ENCODE measurements at places on chromosomes 13 and 19.

DNA sequence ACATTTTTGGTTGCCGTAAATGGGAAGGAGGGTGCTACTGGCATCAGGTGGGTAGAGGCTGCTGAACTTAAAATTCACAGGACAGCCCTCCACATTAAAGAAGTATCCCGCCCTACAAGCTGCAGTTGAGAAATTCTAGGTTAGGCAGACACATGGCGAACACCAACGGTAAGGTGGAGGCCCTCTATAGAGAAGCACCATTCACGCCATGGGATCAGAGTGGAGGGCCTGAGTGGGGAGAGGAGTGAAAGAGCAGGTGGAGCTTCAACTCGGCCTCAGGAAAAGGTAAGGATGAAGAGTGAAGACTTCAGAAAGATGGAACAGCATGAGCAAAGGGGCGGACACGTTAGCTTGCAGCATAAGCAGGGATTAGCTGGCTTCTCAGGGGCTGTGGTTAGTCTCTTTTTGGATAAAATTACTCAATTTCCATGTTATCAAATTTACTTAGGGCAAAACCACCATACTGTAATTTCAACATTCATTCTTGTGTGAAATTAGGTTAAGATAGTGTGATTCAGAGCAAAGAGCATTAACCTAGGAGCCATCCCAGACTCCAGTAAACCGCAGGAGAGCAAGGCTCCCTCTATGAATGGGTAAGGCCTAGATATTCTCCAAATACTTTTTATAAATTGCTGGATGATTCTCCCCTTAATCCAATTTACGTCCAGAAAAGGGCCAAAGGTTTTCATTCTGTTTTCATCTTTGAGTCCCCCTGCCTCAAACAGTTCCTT lies 1.2 kb downstream of the EEF1AKMT1 start:
- DNase-seq: peak; percentile 43

GRCh38 chr13:93646245-93646644 lies 419.6 kb downstream of the GPC6 start:
- no peak for DNase-seq

DNA sequence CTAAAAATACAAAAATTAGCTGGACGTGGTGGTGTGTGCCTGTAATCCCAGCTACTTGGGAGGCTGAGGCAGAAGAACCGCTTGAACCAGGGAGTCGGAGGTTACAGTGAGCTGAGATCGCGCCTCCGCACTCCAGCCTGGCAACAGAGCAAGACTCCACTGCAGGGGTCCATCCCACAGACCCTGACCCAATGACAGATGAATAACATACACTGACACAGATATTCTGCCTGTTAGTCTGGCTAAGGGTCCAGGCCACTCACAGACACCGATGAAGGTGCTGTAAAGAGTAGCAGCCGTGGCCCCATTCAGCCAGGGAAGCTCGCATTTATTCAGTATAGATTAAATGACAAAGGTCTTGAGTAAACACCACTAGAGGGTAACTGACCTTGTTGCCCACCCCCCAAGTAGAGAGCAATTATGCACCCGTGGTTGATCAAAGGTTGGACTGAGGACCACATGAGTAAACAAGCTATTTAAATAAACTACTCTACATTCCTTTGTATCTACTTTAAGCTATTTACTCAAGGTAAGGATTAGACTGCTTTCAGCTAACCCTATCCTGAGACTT lies 8.5 kb upstream of the CRYL1 start:
- DNase-seq: no peak

GRCh38 chr19:50896591-50897190 lies 14.5 kb downstream of the KLK4 start:
- peak; percentile 59 for DNase-seq

DNA sequence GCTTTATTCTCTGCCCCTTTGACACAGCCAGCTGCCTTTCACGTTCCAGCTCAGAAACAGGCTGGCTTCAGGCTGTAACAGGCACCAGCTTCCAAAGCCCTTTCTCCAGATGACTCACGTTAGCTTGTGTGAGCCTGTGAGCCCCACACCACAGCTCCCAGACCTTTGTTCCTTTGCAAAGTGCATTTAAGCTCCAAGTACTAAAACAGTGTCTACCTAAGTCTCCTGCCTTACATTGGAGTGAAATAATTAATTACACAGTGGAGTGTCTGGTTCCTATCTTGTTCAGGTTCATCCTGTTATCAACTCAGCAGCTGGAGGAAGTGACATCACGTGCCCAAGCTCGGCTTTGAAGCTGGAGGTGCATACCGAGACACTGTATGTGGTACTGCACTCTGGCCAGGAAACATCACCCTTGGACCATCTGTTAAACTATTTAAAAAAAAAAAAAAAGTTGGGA lies 475.8 kb downstream of the FOXO1 start:
- DNase-seq: peak; percentile 35

DNA sequence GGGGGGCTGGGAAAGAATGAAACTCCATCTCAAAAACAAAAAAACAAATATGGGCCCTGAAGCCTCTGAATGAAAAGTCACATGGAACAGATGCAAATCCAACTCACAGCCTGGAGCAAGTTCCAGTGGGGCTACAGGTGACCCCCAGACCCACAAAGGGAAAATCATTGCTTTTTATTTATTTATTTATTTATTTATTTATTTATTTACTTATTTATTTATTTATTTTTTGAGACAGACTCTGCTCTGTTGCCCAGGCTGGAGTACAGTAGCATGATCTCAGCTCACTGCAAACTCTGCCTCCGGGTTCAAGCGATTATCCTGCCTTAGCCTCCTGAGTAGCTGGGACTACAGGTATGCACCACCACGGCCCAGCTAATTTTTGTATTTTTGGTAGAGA lies 13.3 kb upstream of the CCL25 start:
- DNase-seq: no peak

- no peak for DNase-seq
Measured at GRCh38 chr19:53013621-53014020, at the start of gene ERVV-1. ERVV-1 (plus strand) TSS chr19:53013921; CDS start chr19:53014091, 170 bp downstream.

DNA sequence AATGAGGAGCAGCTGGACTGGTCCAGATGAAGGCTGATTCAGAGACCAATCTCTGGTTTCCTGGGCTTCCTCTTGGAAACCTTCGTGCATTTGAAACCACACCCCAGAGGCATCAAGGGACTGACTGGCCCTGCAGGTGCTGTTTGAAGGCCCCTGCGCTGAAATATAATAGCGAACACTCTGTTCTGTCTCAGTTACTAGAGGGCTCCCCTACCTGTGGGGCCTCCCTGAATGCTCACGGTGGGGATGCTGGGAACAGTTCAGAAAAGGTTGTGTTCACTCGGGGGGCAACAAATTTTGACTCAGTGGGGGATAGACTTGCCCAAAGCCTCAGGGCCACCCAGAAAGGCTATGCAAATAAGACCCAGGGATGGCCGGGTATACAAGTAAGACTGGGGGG lies 6.4 kb downstream of the CCDC8 start:
- DNase-seq: no peak

Data from hematopoietic multipotent progenitor cell treated with erythropoietin and hydrocortisone succinate and interleukin-3 and kit ligand, for 6 days (in vitro differentiated cells).